Stimulated activated CD8-positive, alpha-beta memory T cell treated with anti-CD3 and anti-CD28 coated beads, Interleukin-15, amount 100 ng/mL, for 48 hours (primary cell): ENCODE measurements at places on chromosomes 5 and 9.

DNA sequence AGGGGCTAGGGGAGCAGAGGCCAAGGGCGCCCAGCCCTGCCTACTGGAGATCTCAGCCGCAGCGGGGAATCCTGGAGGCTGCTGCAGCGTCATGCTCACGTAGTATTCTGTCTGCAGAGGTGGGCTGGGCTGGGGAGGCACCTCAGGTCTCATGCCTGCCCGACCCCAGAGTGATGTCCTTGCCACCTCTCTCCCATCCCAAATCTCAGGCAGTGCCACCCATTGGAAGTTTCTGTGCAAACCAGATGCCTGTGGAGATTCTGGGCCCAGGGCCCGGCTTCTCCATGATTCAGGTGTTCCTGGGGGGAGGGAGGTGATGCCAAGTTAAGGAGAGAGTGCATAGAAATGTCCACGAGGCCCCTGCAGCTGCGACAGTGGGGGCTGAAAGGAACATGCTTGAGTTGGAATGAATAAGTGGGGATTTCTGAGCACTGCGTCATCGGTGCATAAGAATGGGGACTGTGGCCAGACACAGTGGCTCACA is 72.0 kb downstream of the ANKRD33B start:
- no peak for DNase-seq

DNA sequence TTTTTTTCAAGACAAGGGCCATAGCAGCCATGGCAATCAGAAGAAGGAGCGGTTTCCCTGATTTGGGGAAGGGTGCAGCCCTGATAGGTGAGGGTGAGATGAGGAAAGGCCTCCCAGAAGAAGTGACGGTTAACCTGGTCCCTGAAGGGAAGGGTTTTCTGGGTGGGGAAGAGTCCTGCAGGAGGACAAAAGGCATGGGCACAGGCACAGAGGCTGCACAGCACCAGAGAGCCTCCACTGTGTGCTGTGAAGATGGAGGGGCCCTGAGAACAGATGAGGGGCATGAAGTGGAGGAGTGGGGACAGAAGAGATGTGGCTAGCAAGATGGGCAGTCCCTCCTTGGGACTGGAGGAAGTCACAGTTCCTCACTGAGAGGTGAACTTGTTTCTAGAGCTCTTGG is 46.3 kb upstream of the CXCL14 start:
- DNase-seq: no peak

DNA sequence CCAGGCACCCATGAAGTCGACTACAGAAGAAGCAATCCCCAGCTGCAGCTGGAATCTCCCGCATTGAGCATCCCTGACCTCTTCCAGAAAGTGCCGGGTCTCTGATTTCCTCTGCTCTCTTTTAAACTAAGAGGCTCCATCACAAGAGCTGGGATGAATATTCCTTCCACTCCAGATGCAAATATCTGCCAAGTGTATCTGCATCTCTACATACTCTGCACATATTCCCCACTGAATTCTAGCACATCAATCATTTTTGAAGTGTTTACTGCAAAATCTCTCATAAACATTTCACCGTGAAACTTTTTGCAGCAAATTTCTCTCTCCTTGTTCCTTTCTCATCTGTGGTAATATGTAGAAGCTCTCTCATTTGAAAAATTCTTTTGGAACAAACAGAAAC is 161.5 kb downstream of the GABRB2 start:
- DNase-seq: no peak

DNA sequence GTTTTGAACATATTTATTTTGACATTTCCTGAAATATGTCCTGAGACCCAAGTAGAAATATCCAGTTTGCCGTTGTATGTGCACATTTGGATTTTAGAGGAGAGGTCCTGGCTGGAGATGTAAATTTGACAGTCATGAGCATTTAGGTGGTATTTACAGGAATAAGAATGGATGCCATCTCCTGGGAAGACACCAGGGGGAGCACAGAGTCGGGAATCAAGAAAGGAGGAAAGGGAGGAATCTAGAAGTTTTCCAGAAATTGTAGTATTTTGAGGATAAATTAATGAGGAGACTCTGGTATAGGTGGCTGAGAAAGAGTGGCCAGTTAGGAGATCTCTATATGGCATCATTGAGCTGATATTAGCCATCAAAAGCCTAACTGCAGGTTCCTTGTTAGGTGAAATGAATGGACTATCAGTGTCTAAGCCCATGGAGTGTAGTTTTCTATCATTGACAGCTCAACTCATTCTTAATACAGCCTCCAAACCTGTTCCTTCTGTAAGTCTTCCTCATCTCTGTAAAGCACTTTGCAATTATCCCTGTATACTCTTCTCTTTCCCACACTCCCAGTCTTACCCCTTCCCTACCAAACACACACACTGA is 7.2 kb downstream of the GAPT start:
- DNase-seq: no peak

- DNase-seq: no peak
Measured at GRCh38 chr5:62190173-62190572, 115.8 kb upstream of the KIF2A start.

- no peak for DNase-seq
Measured at GRCh38 chr5:170345971-170346370, 43.2 kb downstream of the KCNMB1 start.

GRCh38 chr5:176473335-176474006 is 25.3 kb downstream of the FAF2 start:
- DNase-seq: no peak

GRCh38 chr5:91401175-91401574 is 18.1 kb upstream of the ARRDC3 start:
- no peak for DNase-seq

DNA sequence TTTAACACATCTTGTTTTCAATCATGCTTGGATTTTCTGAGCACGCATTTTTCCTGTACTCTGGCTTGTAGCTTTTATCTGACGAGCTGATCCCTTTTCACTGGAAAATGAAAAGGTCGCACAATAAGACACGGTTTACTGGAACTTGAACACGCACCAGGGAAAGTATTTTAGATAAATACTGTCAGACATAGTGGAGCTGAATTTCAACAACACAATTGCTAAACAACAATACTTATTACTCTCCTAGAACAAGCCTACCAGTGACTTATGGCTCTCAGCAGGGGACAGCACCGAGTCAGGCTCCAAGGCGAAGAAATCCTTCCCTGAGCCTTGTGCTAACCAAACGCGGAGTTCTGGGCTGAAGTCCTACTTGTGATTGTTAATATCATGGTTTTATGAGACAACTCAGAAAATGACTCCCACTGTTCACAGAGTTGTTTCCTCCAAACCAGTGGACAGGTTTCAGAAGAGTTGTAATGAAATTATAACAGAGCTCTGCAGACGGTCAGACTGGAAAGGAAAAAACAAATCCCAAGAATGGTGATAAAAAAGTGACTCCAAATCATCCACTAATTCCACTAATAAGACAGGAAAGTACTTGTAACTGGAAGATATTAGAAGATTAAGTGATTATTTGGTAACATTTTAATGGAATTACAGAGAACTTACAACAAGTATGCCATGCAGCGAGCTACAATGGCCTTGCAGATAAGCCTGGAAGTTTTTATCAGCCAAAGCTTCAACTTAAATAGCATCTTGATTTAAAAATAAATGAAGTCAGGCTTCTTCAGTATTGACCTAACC is 359.6 kb downstream of the EBF1 start:
- DNase-seq: no peak

DNA sequence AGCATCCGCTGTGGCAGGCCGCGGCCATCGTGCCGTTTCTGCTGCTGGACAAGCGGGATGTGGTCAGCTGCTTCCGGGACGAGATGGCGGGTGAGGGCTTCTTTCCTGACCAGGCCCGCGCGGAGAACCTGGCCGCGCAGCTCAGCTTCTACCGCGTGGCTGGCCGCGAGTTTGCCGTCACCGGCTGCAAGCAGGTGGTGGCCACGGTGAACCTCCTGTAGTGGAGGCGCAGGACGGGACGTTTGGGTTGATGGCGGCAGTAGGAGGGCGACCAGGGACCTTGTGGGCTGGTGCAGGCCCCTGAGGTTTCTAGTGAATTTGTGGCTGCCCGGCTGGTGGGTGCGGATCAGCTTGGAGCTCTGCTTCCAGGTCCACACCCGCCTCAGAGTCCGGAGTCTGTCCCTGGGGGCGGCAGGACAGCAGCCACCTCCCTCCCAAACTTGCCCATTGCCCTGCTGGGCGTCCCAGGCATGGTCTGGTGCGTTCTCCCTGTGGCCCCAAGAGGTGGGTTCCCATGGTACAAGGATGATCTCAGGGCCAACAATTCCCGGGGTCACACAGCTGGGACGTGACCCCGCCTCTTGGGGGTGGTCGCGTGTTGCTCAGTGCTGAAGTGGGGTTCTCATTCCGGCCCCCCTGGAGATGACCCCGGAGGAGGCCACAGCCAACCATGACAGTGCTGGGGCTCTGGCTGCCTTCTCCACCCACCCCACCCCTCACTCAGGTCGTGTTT is 2.4 kb downstream of the TOR4A start:
- DNase-seq: no peak
